ENCODE measurements at places on chromosomes 12 and 14.

DNA sequence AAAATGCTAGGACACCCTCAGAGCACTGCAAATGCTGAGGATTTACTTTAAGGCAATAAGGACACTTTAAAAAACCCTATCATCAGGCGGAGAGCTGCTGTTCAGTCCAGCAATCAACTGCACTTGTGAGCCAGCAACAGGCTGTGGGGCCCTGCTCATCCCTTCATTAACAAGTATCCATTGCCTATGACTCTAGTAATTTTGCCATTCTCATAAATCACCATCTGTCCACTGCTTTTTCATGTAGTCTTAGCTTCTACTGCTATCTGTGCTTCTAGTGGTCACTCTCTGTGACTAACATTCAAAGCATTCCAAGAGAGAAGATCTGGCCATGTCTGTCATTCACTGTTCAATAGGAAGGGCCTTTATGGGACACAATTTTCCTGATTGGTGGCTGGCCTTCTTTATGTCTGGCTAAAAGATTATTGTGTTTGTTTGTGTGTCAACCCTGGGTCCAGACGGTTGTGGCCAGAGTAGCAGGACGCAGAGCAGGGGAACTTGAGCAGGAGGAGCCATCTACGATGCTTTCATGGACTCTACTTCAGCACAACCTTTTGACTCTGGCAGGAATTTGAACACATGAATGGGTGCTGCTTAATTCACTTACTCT lies 3.6 kb upstream of the KRAS start:
- no peak for DNase-seq

GRCh38 chr12:132582582-132583410 lies 27.6 kb downstream of the LRCOL1 start:
- no peak for DNase-seq

DNA sequence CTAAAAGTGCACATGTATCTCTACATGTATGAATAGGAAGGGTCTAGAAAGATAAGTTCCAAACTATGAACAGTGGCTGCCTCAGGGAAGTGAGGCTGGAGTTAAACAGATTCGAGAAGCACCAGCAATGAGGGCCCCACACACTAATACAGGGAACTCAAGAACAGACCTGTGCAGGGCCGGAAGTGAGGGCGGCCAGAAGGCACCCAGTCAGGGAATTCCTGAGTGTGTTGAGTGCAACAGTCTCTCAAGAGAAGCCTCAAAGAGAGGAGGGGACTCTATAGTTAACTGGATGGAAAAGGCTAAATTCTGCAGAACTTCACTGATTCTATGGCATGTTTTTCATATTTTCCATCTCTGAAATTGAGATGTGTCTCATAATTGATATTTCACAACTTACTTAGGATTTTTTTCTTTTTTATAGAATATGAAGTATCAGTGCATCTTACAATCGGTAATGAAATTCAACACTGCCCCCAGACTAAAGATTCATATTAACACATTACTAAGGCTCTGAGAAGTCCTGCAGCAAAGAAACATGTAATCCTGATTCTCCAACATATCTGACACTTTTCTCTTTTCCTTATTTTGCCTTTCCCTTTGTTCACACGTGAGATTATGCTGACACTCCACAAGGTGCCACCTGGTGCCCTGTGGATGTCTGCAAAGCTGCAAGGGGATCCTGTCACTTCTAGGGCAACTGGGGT lies 61.3 kb downstream of the CHGA start:
- no peak for DNase-seq

GRCh38 chr12:42766026-42766425 lies 176.5 kb upstream of the PRICKLE1 start:
- no peak for DNase-seq

DNA sequence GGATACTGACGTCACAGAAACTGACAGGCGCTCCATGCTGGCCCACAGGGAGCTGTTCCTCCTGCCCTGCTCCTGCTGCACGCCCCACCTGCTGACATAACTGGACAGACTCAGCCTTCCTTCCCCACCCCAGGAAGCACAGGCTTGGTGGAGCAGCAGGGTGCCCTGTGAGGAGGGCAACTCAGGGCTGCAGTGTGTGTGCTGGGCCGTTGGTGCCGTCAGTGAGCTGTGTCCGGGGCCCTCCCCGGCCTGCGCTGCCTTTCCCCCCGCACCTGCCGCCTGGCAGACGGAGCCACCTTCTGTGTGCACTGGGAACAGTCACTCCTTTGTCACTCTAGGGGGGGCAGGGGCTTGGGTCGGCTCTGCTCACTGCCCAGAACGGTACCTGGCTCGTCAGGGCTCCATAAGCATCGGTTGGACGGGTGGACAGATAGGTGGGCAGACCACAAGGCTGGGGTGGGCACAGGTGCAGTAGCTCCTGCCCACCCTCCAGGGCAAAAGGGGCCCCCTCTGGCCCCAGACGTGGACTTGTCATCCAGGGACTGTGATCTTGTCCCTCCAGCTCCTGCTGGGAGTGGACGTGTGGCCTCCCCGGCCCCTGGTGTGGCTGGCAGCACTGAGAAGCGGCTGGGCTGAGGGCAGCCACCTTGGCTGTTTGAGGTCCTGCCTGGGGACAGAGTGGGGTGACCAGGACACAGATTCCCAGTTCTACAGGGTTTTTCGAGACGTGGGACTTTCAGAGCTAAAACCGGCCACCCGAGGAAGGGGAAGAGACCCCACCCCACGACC lies 32.8 kb downstream of the FBRSL1 start:
- DNase-seq = no peak

- DNase-seq = no peak
Observed at GRCh38 chr12:24631676-24632426, 317.1 kb downstream of the BCAT1 start.

DNA sequence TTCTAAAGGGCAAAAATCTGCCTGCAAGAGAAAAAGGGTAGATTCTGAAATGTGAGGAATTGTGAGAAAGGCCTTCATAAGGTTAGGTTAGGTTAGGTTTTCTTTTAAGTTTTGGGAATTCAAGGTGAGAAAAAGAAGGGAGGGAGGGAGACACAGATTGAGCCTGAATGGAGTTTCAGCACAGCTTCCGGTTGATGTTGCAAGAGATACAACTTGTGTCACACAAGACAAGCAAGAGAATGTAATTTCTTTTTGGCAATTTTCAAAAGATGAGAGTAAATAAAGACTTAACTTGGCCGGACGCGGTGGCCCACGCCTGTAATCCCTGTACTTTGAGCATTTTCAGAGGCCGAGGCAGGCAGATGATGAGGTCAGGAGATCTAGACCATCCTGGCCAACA lies 63.8 kb downstream of the CPSF2 start:
- DNase-seq = no peak

GRCh38 chr14:24870949-24871701 lies 178.8 kb downstream of the STXBP6 start:
- no peak for DNase-seq
